Tongue (tissue), 3 donors: ENCODE measurements at places on chromosomes 3 and 15.

- no peak for DNase-seq
These were observed 22.7 kb upstream of the TMEM41A start for GRCh38 chr3:185521349-185522138.

DNA sequence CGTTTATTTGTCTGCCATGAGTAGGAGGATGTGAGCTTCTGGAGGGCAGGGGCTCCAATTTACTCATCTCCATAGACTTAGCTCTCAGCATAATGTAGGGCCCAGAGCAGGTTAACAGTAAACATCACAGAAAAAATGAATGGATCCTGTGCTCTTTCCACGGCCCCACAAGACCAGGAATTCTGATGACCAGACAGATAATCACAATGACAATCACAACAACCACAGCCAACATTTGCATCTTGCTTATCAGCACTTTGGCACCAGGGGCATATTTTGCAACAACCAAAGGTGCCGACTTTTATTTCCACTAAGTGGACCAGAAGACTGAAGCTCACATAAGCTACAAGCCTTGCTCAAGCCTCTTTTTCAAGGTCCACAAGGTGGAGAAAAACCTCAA, 68.9 kb upstream of the ANKRD34C start:
- DNase-seq: no peak

GRCh38 chr15:99554880-99555488, 10.8 kb upstream of the MEF2A start:
- no peak for DNase-seq

DNA sequence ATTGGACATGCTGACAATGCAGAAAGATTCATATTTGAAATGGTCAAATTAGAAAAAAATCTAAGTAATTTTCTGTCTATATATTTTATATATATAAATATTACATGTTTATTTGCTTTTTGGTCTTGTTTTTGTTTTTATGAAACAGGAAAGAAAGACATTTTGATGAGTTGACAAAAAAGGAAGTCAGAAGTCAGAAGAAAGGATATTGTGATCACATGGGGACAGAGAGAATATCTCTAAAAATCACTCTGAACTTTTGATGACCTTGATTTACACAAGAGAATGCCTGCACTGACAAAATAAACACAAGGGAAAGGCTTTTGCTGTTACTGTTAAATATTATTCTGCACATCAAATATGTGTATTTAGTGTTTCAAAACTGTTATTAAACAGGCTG, 811.2 kb downstream of the SI start:
- no peak for DNase-seq

GRCh38 chr3:53219895-53220483, 35.8 kb downstream of the TKT start:
- DNase-seq: peak; percentile 84

- DNase-seq: no peak
These were observed 160.5 kb upstream of the UMPS start for GRCh38 chr3:124569761-124570160.

GRCh38 chr3:60307562-60308199, 943.6 kb downstream of the FHIT start:
- no peak for DNase-seq

DNA sequence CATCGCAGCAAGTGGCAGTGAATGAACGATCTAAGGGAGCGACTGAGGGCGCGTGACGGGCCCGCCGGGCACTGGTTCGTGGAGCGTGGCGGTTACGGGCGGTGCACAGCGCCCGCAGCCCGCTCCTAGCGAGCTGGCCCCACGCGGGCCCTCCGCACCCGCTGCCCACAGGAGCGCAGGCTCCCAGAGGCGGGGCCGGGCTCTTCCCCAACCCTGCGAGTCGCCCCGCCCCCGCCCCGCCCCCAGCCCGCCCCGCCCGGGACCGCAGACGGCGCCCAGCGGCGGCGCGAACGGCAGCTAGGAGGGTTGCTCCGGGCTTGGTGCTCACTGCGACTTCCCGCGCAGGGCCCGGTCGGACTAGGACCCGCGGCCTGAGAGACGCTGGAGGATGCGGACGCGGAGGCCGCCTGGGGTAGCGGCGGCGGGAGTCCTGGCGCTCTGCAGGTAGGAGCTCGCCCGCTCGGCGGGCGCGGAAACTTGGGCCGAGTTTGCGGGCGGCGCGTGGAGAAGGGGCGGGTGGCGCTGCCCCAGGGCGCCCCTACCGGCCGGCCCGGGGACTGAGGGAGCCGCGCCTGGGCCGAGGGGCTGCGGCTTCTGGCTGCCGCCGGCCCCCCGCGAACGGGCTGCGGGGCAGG, at the start of gene C15orf39:
TSS of gene C15orf39 (plus strand) at position 267 of the 635 bp plus-strand sequence. CDS start 4,167 bp downstream, outside the sequence.
- peak; percentile 85 for DNase-seq

- no peak for DNase-seq
These were observed 70.2 kb upstream of the ST3GAL6 start for GRCh38 chr3:98692787-98693473.

GRCh38 chr3:56003129-56003528, 465.1 kb downstream of the ERC2 start:
- peak; percentile 43 for DNase-seq

- no peak for DNase-seq
These were observed 6.1 kb upstream of the PCSK6 start for GRCh38 chr15:101495334-101496197.

- no peak for DNase-seq
These were observed 89.1 kb downstream of the LRRC28 start for GRCh38 chr15:99340347-99340746.

- DNase-seq: no peak
These were observed 19.5 kb downstream of the SIAH2 start for GRCh38 chr3:150743508-150743907.

DNA sequence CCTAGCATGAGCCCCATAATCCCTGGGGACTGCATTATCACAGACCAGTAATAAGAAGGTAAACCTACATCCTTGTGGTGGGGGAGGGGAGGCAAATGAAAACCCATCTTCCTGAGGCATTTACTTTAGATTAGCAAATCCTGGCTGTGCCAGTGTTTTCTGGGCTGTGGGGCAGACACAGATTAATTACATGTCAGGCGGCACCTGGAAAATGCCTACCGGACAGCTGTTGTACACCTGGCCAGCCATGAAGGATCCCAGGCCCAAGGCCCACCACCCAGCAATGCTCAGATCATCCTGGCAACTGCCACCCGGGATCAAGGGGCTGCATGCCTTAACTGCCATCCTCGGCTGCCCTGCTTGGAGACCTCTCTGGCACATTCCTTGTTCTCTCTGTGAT, 59.1 kb upstream of the RASA2 start:
- DNase-seq: no peak

DNA sequence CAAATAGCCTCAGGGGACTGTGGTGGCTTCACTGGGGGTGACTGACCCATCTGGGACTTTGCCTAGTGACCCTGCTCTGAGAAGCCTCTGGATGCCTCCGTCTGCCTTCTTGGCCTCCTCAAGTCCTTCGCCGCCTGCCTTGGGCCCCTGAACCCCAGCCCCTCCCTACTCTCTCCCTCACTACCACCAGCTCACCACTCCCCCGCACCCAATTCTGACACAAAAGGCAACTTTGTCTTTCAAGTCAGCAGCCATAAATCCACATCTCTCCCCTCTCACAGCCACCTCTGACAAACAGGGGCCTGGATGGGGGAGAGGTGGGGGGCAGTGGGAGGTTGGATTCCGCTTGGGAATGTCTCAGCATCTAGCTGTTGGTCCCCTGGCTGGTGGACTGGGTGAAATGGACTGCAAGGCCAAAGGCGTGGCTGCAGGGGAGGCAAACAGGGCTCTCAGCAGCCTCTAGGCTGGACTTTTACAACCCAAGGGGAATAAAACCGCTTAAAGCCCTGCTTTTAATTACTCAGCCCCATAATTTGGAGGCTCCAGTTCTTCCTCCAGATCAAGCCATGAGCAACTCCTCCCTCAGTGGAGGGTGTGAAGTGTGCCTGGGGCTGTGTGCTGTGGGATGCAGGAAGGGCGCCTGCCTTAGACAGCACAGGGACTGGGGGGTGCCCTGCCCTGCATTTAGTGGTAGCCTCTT, 33.4 kb downstream of the IGDCC3 start:
- no peak for DNase-seq

DNA sequence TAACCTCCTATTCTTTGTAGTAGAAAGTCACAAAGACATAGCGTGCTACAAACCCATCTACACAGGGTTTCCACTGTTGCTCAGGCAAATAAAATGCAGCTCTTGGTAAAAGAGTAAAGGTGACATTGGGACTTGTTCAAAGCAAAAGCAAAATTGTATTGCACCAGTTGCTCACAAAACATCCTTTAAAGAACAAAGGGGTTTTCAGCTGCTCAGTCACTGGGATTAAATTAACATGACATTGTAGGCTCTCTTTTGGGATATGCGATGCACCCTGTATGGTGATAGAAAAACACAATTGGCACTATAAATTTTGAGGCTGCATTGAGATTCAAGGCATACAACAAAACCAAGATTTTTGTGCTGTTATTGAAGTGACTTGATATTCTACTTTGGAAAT, 447.3 kb upstream of the CNTN3 start:
- no peak for DNase-seq

DNA sequence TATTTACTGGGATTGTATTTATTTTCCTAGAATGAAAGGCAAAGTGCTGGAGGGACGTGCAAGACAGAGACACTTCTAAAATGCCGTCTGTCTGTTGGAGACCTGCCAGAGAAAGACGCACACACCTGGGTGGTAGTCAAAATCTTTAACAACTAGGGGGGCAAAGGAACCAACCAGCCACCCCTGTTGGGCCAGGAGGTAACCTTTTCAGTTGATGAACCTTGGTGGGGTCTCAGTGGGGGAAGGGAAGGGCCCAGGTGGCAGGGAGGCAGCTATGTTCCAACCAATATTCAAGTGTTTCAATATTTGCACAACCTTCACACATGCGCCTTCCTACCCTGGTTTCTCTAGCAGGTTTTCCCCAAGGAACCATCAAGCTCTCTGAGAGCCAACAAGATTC, 99.0 kb downstream of the MEGF11 start:
- no peak for DNase-seq
